ENCODE measurements at places on chromosomes 3 and 15.

GRCh38 chr3:23940775-23941174 lies 4.3 kb upstream of the NR1D2 start:
- no peak for DNase-seq

DNA sequence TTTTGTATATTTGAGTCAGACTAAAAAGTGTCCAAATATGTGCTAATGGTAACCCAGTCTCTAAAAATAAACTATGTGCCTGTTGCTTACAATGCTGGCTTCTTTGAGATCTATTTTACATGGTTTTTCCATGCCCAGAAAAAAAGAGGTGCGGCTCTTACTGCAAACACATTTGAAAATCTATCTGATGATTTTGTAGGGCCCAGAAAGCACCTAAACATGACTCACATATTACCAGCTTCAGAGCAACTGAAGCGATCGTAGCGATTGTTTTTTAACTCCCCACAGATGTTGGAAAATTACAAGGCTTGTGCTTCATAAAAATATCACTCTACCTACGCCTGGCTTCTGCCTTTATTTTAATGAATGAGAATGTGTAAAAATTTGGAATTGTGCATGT lies 53.5 kb downstream of the SUCNR1 start:
- no peak for DNase-seq

DNA sequence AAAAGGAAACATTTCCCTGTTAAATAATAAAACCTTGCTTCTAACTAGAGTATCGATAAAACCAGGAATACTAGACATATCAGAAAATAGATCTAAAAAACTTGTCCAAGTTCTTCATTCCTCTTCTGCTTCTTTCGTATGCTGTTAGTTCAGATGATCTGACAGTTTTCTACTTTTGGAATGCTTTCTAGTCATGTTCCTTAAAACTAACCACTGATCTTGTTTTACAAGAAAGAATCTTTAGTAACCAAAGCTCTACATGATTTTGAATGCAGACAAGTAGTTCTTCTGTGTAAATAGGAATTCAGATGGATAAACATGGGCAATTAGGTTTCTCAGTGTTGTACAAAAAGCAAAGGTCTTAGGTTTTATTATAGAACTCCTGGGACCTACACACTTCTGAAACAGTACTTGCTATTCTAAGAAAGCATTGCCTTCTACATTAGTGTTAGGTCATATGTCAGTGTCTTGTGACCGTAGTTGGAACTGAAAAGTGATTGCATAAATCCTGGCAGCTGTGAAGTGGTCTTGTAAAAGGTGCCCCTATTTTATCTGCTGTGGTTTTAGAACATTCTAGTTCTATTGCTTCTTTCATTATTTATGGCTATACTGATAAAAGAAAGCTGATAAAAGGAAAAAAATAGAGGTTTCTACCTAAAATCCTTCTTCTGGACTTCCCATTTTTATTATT lies 40.7 kb downstream of the SNRK start:
- no peak for DNase-seq

DNA sequence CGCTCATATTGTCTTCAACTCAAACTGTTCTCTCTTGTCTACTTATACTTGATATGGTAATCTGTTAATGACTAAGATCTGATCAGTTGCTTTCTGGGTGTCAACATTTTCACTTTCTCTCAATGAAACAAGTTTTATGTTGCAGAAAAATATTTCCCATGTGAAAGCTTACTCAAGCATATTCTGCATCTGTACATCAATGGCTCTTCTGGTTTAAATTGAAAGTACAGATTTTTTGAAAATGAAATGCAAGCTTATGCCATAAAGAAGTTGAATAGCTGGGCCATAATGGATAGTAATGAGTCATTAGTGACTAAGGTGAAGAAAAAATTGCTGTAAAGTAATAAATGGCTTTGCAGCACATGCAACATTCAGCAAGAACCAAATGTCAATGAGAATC lies 140.7 kb downstream of the BCHE start:
- DNase-seq, result no peak

DNA sequence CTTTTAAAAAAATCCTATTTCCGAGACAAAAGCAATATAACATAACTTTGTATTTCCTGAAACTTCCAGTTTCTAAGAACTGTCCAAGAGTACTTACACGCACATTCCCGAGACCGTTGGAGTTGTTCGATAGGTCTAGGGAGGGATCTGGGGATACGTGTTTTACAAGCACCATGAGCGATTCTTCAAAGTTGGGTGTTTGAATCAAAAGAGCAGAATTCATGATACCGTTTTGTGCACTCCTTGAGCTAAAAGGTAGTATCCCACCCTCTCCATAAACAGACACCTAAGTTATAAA lies 700 bp upstream of the EDEM1 start:
- no peak for DNase-seq

- DNase-seq, result no peak
Observed at GRCh38 chr15:89495638-89496145, 691 bp downstream of the RHCG start.

DNA sequence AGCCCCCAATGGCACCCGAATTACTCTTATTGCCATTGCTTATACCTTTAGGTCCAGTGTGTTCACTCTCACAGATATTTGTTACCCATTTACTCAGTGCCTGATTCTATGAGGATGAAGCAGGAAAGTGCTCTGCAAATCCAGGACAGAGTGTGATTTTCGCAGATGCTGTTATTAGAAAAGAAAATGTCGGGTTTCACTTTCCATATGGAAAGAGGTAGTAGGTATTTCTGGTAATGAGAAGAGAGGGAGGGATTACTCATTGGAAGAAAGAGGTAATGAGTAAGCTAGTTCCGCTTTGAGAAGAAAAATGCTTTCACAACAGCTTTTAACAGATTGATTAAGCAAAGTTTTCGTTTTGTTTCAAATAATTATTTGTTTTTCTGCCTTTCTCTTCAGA lies 336.3 kb upstream of the CFAP20DC start:
- no peak for DNase-seq

DNA sequence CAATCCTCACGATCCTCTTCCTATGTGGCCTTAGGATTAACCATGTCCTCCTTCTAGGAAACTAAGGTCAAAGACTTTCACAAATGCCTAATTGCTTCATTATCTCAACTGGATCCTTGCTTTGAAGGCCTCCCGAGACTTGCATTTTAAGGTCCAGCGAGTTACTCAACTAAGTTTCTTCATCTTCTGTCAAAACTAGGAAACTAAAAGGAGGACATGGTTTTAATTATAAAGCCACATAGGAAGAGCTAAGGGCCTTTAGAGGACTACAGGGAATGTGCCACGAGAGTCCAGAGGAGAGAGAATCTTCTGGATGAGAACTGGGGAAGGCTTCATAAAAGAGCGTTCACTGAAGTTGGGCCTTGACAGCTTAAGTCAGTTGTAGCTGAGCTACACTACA lies 87.8 kb upstream of the LPP start:
- DNase-seq, result no peak

DNA sequence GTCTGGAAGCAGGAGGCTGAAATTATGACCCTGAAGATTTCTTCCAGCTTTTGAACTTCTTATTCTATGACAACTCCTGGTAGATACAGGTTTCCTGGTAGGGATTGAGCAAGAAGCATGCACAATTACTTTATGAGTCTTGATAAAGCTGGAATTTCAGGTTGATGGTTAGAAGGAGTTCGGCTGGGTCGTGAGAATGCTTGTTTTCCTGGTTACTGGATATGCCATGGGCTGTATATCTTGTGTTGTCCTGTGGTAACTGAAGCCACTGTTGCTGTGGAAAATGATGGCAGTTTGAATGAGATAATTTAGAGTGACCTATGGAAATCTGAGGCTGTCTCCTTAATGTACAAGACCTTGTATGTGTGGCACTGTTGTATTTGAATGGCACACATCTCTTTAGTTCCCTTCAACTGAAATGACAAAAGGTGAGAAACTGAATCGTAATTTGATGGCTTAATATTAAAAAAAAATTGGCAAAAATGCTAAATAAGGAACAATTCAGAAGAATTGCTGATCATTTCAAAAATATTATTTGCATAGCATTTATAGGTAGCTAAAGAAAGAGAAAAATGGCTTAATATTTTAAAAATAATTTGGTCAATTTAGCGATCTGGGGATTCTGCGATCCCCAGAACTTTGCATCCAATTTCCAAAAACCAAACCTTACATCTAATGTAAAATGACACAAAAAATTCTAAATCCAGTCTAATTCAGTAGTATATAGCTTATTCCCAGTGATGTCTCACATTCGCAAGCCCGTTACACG lies 1.1 kb upstream of the UBE2E1 start:
- DNase-seq, result no peak

DNA sequence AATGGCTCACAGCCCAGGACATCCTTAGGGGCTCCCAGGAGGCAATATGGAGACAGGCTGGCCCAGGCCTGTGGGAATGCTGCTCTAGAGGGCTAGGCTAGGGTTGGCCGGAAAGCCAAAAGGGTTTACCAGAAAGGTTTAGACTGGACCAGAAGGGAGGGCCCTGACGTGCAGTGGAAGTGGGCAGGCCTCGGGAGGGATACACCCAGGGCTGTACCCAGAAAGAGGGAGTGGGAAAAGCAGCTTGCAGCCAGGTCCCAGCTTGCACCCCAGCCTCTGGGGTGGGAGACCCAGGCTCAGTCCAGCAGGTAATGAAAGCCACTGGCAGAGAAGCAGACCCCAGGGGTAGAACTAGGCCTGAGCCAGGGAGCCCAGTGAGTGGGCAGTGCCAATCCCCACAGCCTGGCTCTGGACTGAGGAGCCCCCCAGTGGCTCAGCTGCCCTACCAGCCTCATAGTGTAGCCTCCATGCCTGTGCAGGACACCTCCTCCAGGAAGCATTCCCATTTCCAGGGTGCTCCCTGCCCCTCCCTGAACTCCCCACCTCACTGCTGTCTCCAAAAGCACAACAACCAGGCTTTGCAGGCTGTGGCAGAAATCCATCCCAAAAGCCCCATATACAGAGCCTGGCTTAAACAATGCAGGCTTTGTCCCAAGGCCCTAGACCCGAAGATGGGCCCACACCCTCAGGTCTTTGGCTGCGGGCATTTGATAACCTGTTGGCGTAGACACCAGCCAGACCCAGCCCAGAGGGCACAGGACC lies 3.5 kb downstream of the GORASP1 start:
- DNase-seq, result no peak

GRCh38 chr3:15646851-15647511 lies 45.4 kb downstream of the BTD start:
- no peak for DNase-seq

DNA sequence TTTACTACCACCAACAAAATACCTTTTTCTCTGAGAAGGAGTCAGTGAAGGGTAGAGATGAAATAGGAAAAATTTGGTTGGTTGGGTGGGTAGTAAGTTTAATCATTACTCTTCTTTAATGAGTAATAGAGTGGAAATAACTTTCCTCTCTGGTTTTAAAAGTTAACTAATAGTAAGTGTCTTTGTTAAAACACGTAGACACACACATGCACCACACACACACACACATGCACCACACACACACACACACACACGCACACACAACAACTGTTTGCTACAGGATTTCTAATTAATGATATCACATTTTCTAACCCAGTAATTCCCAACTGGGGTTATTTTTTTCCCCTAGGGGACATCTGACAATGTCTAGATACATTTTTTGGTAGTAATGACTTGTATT lies 84.1 kb downstream of the CHL1 start:
- no peak for DNase-seq

GRCh38 chr3:150737874-150738679 lies 24.9 kb downstream of the SIAH2 start:
- DNase-seq, result no peak

- DNase-seq, result no peak
Observed at GRCh38 chr15:48414015-48414414, 82.8 kb downstream of the DUT start.

DNA sequence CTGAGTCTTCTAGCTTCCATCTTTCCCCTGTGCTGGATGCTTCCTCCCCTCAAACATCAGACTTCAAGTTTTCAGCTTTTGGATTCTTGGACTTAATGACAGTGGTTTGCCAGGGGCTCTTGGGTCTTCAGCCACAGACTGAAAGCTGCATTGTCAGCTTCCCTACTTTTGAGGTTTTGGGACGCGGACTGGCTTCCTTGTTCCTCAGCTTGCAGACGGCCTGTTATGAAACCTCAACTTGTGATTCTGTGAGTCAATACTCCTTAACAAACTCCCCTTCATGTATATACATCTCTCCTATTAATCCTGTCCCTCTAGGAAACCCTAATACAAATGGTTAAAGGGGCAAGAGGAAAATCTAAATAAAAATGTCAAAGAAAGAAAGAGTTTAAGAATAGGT lies 100.1 kb downstream of the ABI3BP start:
- no peak for DNase-seq

DNA sequence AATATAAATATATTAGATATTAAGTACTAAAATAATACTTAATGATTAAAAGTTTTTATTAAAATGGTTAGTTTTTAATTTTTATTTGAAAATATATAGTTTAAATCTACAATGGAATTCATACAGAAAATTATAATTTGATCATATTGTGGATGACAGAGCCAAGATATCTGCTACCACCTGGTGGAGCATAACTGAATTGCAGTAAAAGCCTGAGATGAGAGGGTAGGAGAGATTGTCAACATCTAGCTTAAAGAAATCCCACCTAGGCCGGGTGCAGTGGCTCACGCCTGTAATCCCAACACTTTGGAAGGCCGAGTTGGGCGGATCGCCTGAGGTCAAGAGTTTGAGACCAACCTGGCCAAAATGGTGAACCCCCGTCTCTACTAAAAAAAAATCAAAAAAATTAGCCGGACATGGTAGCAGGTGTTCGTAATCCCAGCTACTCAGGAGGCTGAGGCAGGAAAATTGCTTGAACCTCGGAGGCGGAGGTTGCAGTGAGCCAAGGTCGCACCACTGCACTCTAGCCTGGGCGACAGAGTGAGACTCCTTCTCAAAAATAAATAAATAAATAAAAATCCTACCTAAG lies 25.1 kb upstream of the CSTA start:
- no peak for DNase-seq

GRCh38 chr15:67413770-67414390 lies 107.1 kb upstream of the C15orf61 start:
- no peak for DNase-seq

DNA sequence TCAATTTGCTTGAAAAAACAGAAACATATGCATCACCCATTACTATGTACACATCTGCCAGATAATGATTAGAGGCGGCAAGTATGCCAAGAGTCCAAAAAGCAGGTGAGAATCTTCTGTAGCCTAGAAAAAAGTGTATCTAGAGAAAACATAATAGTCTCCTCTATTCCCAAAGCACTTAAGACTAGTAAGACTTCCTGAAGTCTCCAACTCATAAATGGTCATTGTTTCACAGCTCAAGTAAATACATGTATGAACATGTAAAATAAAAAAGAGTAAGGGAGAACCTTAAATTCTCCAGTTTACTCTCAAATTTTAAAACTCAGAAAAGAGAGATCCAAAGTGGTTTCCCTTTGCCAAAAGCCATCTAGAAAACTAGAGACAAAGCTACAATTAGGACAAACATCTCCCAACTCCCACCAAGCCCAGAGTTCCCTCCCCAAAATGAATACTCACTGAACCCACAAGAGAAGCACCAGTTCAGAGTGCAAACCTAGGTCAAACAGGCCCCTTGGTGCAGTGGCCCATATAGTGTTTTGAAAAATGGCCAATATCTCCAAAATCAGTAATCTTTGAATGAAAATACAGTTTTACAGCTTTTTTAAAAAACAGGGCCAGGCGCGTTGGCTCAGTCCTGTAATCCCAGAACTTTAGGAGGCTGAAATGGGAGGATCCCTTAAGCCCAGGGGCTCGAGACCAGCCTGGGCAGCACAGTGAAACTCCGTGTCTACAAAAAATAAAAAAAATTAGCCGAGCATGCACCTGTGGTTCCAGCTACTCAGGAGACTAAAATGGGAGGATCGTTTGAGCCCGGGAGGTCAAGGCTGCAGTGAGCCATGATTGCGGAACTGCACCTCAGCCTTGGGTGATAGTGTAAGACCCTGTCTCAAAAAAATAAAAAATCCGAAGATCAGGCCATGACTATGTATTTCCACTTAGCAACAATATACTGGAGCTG lies 11.0 kb upstream of the MAP4 start:
- DNase-seq, result no peak
